Uterus (tissue), 4 donors: ENCODE measurements at places on chromosomes 16 and 17. TPM values are rescaled to one million over a fixed set of nuclear protein-coding genes. Genes with fewer than 3 reads are reported as not detected.

The CLEC18C gene
- not detected for total RNA-seq

The LYRM9 gene
- total RNA-seq: 22.0 TPM

DNA sequence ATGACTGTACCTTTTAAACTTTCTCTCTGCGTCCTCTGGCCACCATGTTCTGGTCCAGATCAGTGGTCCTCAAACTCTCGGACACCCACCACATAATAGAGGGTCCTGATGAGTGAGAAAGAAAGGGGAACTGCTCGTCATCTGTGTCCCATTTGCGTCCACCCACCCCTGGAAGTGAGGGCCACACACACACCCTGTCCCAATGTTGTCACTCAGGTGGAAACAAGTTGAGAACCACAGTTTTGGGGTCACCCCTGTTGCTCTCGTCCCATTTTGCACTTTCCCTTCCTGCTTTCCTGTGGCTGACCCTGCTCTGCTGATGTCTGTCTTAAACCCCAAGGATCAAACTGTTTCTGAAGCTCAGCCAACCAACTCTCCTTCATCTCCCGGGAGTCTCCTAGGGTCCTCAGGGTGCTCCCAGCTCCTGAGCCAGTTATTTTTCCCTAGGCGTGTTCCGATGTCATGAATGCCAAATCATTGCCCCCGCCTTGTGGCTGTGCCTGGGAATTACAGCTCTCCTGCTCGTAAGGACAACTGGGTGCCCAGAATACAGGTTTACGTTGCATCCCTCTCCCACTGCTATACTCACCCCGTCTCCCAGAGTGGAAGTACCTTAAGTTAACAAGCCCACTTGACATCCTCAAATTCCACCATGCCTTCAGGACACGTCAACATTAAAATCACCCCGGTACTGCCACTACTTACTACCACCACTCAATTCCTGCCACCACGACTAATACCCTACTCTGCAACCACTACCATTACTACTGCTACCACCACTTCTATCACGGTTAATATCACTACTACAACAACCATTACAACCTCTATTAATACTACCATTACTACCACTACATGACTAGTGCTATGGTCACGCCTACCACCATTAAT, 26.0 kb upstream of the HNF1B start:
- H3K27ac ChIP-seq: no peak overlapping the region
- H3K27me3 ChIP-seq: no peaks in the 10 kb centered on the region

- no peaks in the 10 kb centered on the region for H3K4me1 ChIP-seq
- no peak for DNase-seq
- H3K4me3 ChIP-seq: no peak overlapping the region
- no peaks in the 10 kb centered on the region for H3K27me3 ChIP-seq
- H3K27ac ChIP-seq: peak overlapping the region; percentile 52
Observed at GRCh38 chr16:14362774-14363371, 267.2 kb downstream of the PARN start.

DNA sequence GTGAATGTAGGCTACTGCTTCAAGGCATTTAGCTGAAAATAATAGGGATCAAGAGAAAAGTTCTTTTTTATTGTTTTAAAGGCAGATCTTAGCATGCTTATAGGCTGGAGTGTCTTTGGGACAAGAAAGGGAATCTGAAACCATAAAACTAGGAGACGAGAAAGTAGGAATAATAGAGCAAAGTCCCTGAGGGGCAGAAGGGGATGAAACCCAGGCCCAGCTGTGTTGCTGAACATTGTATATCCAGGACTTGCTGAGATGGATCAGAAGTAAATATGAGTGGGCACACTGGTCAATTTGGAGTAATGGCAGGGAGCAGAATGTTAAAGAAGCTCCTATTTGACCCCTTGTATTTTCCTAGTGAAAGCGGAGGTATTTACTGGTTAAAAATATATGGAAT, 9.3 kb downstream of the ZNF689 start:
- no peaks in the 10 kb centered on the region for H3K4me1 ChIP-seq
- no peak overlapping the region for H3K27ac ChIP-seq

- H3K4me1 ChIP-seq: no peaks in the 10 kb centered on the region
- H3K27ac ChIP-seq: no peak overlapping the region
- no peaks in the 10 kb centered on the region for H3K27me3 ChIP-seq
- no peak for DNase-seq
- H3K4me3 ChIP-seq: no peak overlapping the region
Observed at GRCh38 chr17:73419881-73420280, 108.1 kb upstream of the CDC42EP4 start.

DNA sequence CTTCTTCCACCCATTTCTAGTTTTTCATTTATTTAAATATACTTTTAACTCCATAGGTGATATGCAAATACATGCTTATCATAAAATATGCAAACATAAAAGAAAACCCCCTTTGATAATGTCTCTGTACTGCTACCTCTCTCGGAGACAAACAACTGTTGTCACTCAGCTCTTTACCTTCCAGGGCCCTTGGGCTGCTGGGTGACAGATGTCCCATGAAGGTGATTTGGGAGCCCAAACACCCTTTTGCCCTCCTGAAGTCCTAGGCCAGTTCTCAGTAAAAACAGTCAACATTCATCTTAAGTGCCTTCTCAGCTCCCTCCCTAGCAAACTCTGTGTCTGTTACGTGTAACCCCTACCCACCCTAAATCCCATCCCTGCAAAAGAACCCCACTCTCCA, 37.5 kb downstream of the CHD9 start:
- no peaks in the 10 kb centered on the region for H3K27me3 ChIP-seq
- peaks cover 8% of the 10 kb centered on the region for H3K4me1 ChIP-seq
- H3K27ac ChIP-seq: peak overlapping the region; percentile 80
- no peak overlapping the region for H3K4me3 ChIP-seq
- no peaks in the 10 kb centered on the region for H3K36me3 ChIP-seq

- peaks cover 11% of the 10 kb centered on the region for H3K27me3 ChIP-seq
- DNase-seq: no peak
- H3K36me3 ChIP-seq: no peaks in the 10 kb centered on the region
- H3K27ac ChIP-seq: no peak overlapping the region
Observed at GRCh38 chr17:29616300-29617048, 6.2 kb downstream of the CORO6 start.

DNA sequence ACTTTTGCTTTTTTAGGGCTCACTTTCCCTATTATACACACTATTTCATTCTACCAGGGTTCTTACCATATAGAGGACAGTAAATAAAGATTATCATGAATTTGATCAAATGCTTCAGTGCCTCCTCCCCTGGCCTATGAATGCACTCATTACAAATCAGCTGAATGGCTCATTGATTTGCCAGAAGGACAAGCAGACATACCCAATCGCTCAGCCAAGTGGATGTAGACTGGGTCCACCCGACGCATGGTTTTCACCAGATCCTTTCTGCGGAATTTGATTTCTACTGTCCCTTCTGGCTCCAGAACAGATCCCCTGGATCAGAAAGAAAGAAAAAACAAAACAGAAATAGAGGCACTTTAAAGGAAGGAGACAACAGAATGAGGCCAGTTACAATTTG, 162.6 kb downstream of the AATF start:
- no peak for DNase-seq
- H3K4me3 ChIP-seq: no peak overlapping the region
- H3K27me3 ChIP-seq: no peaks in the 10 kb centered on the region
- H3K4me1 ChIP-seq: no peaks in the 10 kb centered on the region
- no peak overlapping the region for H3K27ac ChIP-seq
- no peaks in the 10 kb centered on the region for H3K36me3 ChIP-seq

DNA sequence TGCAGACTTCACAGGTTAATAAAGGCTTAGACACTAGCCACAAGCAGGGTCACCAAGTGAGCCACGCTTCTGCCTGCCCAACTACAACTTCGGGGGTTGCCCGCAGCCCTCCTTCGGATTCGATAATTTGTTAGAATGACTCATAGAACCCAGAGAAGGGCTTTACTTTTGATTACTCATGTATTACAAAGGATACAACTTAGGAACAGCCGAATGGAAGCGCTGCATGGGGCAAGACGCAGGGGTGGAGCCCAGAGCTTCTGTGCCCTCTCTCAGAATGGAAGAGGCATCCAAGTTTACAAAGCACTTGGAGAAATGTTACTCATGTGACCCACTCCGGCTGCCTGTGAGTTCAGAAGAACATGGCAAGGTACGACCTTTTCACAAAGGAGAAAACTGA, 7.5 kb upstream of the CDH5 start:
- H3K27ac ChIP-seq: no peak overlapping the region
- DNase-seq: no peak
- no peaks in the 10 kb centered on the region for H3K4me1 ChIP-seq
- no peaks in the 10 kb centered on the region for H3K27me3 ChIP-seq
- H3K4me3 ChIP-seq: no peak overlapping the region
- H3K36me3 ChIP-seq: no peaks in the 10 kb centered on the region

GRCh38 chr17:27895940-27896535, 2.9 kb upstream of the LYRM9 start:
- DNase-seq: no peak
- no peak overlapping the region for H3K27ac ChIP-seq
- no peaks in the 10 kb centered on the region for H3K27me3 ChIP-seq
- no peaks in the 10 kb centered on the region for H3K4me1 ChIP-seq
- H3K4me3 ChIP-seq: no peak overlapping the region
